T-helper 17 cell (primary cell): ENCODE measurements at places on chromosomes 4 and X.

- DNase-seq: no peak
These were observed 65.7 kb downstream of the ZFX start for GRCh38 chrX:24215272-24215671.

DNA sequence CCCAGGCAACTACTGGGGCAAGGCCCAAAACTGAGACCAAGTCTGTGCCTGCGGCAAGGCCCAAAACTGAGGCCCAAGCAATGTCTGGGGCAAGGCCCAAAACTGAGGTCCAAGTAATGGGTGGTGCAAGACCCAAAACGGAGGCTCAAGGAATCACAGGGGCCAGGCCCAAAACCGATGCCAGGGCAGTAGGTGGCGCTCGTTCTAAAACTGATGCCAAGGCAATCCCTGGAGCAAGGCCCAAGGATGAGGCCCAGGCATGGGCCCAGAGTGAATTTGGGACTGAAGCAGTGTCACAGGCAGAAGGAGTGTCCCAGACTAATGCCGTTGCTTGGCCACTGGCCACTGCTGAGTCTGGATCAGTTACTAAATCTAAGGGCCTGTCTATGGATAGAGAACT, 2.7 kb downstream of the GPRASP2 start:
- no peak for DNase-seq

DNA sequence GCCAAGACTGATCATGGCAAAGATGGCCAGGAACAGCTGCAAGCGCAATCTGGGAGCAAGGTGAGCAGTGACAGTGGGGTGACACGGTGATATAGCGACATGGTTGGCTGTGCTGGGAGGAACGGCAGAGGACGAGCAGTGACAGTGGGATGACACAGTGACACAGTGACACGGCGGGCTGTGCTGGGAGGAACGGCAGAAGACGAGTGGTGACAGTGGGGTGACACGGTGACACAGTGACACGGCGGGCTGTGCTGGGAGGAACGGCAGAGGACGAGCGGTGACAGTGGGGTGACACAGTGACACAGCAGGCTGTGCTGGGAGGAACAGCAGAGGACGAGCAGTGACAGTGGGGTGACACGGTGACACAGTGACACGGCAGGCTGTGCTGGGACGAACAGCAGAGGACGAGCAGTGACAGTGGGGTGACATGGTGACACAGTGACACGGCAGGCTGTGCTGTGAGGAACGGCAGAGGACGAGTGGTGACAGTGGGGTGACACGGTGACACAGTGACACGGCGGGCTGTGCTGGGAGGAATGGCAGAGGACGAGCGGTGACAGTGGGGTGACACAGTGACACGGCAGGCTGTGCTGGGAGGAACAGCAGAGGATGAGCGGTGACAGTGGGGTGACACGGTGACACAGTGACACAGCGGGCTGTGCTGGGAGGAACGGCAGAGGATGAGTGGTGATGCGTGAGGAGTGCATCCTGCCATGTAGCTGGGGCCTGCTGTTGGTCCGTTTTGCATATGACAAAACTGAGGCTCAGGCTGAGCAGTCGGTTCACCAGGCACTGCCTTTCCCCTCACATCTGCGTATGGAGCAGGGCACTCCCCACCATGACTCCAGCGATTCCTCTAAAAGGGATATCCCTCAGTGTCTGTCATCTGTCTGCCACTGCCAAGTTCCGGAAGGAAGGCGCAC, 36.0 kb upstream of the MXD4 start:
- DNase-seq: no peak

DNA sequence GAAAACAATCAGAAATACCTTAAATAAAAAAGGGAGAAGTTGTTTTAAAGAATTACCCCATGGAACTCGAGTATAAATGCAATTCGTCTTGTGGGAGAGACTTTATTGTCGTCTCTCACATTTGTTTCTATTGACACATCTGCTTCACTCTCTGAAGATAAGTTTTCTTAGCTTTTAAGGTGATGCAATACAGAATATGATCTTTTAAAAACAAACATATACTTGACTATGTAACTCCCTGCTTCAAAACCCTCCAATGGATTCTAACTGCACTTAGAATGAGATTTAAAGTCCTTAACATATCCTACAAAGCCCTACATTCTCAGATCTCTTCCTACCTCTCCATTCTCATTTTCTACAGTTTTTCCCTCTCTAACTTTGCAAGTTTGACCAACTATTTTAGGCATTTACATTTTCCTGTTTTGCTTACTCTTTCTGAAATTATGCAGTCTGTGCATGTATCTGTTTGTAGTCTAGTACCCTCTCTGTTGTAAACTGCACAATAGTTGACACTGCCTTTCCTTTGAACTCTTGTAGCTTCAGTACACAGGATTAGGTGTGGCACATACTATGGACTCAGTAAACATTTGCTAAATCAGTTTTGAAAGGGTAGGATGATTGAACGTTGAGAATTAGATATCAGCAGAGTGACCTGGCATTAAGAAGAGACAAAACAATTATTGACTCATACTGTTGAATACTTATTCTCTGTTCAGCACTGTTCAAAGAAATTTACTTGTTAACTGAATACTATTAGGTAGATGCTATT, 59.8 kb downstream of the AGTR2 start:
- no peak for DNase-seq

DNA sequence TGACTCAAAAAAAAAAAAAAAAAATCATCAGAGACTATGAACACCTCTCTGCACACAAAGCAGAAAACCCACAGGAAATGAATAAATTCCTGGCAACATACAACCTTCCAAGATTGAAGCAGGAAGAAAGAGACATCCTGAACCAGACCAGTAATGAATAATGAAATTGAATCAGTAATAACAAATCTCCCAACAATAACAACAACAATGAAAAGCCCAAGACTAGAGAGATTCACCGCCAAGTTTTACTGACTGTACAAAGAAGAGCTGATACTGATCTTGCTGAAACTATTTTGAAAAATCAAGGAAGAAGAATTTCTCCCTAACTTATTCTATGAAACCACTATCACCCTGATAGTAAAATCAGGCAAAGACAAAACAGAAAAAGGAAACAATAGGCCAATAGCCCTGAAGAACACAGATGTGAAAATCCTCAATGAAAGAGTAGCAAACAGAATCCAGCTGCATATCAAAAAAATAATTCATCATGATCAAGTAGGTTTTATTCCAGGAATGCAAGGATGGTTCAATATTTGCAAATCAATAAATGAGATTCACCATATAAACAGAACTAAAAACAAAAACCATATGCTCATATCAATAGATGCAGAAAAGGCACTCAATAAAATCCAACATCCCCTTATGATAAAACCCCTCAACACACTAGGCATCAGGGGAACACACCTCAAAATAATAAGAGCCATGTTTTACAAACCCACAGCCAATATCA, 31.0 kb upstream of the PLK4 start:
- no peak for DNase-seq

- no peak for DNase-seq
These were observed 103.1 kb downstream of the NPNT start for GRCh38 chr4:105998171-105999063.
